ENCODE measurements at places on chromosomes 11 and 22.

DNA sequence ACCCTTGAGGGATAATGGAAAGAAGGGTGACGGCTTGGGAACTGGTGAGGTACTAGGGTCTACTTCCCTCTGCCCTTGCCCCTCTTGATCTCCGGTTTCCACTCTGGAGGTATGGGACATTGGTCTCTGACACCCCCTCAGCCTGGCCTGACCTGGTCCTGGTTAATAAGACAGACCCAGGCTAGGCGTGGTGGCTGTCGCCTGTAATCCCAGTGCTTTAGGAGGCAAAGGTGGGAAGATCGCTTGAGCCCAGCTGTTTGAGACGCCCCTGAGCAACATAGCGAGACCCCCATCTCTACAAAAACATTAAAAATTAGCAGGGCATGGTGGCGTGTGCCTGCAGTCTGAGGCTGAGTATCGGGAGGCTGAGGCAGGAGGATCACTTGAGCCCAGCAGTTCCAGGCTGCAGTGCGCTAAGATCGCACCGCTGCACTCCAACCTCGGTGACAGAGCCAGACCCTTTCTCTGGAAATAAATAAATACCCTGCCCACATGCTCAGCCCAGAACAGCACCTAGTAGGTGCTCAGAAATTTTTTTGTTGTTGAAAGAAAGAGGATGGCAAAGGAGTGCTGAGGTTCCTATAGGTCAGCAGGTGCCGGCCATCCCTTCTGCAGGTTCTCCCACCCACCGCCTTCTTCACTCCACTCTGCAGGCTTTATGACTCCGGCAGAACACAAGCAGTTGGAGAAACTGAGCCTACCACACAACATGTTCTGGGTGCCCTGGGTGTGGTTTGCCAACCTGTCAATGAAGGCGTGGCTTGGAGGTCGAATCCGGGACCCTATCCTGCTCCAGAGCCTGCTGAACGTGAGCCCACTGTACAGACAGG lies 6.3 kb downstream of the BEST1 start:
- no peak for DNase-seq

- peak; percentile 22 for DNase-seq
Measured at GRCh38 chr11:134410766-134411165, 1.3 kb downstream of the B3GAT1 start.

DNA sequence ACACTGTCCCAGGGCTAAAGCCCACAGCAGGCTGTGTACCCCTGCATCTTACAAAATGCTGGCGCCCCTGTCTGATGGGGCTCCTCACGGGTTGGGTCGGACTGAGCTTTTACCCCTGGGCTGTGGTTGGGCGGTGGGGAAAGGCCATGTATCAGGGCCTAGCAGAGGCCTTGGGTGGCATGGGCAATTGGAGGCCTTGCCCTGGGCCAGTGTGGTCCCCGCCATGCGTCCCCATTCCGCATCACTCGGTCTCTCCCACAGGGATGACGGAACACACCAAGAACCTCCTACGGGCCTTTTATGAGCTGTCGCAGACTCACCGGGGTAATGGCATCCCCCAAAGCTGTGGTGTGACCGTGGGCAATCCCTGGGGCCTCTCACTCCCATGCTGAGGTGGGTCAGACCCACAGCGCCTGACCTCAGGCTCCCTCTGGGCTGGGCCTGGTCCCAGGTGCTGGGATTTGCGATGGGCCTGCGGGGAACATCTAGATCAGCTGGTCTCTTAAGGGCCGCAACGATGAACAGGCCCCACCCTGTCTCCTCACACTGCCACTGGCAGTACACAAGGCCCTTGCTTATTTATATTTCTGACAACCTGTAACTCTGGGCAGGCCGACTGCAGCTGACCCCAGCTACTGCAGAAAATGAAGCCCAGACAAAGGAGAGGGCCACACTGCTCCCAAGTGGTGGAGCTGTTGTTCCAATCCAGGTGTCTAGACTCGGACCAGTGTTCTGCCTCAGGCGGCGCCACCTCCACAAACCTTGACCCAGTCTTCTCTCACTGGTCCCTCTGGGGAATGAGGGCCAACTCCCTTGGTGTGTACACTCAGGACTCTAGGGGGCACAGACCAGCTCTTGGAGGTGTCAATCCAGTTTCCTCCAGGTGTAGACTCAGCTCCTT lies 12.3 kb downstream of the SLC16A8 start:
- no peak for DNase-seq

DNA sequence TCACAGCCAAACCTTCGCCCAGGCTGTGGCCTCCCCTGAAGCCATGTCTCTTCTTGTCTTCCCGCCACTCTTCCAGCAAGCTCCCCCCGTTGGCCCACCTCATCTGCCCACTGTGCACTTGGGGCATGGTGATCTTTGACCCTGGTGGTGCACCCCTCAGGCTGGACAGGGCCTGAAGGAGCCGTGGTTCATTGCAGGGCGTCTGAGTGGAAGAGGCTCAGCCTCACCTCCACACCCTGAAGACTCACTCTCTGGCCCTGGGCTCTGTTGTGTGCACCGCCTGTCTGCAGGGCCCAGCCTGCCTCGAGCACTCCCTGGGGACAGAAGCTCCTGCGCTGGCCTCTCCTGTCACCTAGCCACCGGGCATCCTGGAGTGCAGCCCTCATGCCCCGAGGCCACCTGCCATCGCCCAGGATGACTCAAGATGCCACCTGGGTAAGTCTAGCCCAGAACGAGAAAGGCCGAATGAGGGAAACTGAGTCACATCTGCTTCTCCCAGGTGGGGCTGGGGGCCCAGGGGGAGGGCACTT lies 40.8 kb upstream of the PPARA start:
- no peak for DNase-seq

DNA sequence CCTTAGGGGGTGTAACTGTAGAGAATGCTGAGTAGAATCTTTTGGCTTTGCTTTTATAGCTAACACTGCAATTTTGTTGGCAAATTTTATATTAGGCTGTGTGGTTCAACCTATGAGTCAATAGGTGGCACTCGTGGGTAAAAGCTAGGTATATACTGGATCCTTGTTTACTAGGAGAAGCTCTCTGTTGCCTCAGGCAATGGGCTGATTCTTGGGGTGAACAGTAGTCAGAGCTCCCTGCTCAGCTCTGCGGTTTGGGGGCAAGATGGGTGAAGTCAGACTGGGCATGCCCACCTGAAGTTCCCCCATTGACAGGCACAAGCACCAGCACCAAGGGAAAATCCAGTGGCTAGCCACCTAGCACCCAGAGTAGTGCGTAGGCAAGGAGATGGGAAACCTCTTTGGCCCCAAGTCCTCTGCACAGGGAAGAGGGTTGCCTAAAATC lies 238.7 kb downstream of the FAM181B start:
- DNase-seq, result no peak

DNA sequence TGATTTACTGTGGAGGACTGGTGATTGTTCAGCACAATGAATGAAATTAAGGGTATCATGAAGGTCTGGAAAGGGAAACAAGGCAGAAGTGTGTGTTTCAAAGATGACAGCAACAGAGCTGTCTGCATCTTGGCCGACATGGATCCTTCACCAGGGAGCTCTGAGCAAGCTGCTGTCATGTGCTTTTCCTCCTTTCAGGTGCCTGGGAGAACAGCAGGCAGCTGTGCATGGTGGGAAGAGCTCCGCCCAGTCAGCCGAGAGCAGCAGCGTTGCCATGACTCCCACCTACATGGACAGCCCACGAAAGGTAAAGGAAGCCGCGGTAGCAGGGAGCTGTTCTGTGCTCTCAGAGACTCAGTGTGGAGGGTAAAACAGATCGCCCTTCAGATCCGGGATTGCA lies 87.1 kb upstream of the YWHAH start:
- no peak for DNase-seq

GRCh38 chr11:77883775-77884174 lies 62.8 kb downstream of the AAMDC start:
- no peak for DNase-seq

DNA sequence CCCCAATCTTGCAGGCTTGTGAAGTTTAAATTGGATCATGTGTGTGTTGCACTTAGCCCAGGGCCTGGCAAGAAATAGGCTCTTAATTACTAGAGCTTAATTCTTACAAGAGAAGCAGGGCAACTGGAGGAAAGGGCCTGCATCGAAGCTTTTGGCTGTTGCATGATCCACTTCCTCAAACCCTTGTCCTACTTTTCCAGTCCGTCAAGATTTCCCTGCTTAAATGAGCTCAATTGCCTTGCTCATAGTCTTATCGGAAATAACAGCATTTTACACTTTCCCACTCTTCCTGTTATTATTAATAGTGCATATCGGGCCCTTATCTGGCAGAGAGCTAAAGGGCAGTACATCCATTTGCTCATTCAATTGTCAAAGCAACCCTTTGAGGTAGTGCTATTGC lies 18.1 kb downstream of the DTX4 start:
- no peak for DNase-seq

GRCh38 chr22:45124176-45124847 lies 39.4 kb upstream of the NUP50 start:
- DNase-seq, result no peak

DNA sequence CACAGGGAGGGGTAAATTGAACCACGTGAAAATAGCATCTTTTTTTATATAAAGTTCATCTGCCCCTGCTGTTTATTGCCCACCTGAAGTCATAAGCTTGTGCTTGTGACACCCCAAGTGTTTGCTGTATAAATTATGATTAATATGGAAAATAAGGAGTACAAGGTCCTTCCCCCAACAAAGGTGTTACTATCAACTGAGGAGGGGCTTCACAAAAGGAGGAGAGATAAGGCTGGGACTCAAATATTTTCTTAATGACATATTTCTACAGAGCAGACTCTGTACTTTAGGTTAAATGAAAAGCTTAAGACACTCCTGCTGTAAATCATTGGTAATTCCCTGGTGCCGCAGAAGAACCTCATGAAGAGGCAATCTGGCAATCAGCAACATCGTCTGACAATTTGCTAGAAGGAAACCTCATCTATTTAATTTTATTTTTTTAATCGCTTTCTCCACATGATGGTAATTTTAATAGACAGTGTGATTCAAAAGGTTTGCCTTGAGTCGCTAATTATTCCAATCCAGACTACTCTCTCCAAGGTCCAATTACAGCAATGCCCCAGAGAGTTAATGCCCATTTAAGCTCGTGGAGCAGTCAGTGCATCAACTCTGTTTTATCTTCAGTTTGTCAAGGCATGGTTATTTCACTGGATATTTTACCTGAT lies 1432.4 kb downstream of the FAM181B start:
- DNase-seq, result no peak

- DNase-seq, result no peak
Measured at GRCh38 chr11:12897390-12897789, 111.7 kb upstream of the RASSF10 start.

GRCh38 chr11:17459236-17459896 lies 17.3 kb downstream of the ABCC8 start:
- no peak for DNase-seq

DNA sequence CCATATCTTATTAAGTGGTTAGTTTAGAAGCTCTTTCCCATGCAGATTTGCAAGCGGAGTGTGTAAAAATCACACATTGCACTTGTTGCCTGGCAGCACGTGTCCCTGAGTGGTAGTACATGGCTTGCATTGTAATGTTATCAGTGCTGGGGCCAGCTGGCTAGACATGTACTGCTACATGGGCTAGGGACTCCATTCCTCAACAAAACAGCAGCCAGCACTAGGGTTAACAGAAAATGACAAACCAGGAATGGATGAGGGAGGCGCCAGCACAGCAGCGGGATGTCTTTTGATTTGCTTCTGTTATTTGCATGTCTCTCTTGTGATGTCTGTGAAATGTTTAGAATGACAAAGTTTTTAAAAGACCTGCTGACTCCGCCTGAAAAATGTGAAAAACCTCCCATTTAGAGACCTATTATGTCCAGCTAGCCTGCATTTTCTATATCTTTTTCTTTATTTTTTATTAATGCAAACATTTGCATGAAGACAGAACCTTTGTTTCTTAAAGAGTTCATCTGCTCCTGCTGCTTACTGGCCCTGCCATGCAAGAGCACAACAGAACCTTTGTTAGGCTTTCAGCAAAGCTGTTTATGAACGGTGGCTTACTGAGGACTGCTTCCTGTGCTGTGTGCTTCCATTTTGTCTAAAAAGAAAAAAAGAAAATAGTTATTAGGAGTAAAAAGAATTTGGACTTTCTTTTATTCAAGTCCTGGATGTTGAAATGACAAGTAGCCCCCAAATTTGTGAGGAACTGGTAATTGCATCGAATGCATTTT lies 40.7 kb downstream of the CSTPP1 start:
- no peak for DNase-seq

DNA sequence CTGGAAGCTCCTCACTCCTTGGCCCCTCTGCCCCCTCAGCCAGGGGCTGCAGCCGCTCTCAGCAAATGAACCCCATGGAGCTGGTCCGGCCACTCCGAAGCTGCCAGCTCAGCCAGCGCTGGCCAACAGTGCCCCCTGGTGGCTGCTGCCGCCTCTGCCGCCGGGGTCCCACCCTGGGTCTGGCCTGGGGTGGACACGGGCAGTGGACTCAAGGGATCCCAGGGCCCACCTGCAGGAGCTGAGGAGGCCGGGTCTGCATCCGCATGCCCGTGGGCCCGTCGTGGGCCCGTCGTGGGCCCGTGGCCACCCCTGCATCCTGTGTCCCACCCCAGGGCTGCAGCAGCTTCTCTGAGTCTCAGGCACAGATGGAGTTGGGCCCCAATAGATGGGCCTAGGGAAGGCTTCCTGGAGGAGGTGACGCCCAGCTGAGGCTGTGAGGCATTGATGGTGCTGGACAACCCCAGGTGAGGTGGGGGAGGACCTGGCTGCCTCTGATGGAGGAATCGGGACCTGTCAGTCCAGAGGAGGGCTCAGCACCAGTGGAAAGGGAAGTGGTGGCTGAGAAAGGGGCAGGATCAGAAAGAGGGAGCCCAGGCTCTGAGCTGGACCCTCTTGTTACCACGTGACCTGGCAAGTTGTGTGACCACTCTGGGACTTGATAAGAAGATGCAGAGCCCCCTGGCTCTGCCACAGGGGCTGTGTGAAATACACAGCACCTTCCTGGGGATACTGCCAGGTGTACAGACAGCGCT lies 522.3 kb downstream of the BRD1 start:
- DNase-seq, result peak; percentile 74

DNA sequence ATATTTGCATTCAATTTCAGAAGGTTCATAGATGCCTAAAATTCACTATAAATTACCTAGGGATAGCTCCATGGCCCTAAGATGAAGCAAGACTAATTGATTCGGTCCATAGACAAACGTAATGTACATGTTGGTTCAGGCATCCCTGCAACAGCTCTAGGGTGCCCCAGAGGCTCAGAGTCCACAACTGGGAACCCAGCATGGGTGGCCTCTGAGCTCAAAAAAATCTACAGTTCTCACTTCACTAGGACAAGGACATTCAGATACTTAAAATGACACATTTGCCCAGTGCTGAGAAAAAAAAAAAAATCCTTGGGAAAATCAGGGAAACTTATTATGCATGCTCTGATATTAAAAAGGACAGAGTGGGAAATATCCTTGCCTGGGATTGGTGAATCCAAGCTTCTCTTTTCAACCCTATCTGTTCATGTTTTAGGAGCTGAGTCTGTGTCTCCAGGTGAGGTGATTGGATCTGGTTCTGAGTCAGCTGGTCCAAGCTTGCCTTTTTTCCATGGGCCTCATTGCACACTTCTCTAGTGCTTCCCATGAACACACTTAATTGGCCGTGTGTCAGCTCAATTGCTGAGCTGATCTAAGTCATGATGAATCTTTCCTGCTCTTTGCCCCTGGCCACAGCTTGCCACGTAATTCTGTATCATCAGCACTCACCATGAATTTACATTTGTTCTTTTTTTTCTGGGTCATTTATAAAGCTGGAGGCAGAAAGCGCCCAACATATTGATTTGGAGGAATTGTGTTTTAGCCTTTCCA lies 116.3 kb upstream of the RCN1 start:
- no peak for DNase-seq

- DNase-seq, result no peak
Measured at GRCh38 chr11:64216879-64217278, 9.1 kb downstream of the TRPT1 start.

GRCh38 chr22:38866024-38866398 lies 6.0 kb downstream of the CBX6 start:
- DNase-seq, result no peak
